ENCODE measurements at places on chromosomes 11 and 22.

DNA sequence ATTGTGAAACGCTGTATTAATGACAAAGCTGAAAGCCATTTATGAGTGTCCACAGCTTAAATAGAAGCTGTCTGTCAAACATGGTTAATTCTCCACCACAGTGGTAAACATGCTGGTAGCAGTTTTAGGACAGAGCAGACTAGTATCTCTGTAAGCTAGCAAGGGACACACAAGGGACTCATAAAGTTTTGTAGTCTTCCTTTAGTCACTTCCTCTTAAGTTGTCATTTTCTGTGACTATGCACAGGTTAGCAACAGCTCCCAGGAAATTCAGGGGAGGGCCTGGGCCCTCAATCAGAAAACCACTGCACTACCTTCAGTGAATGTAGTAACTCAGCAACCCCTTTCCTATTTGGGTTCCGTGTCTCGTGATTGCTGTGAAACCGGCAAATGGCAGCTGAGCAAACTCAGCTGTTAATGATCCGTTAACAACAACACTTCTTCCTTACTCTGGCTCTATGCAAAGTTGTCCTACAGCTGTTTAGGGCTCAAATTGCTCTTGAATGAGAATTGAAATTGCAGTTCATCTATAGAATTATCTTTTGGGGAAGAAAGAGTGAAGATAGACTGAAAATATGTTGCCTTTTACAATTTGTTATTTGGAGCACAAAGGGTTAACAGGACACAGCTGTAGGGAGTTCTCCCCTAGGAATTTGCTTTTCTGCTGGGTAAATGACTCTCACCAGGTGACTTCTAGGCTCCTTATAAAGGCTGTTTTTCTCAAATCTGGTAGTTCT is at the start of gene MMP26:
Gene MMP26, plus strand, starts transcription at position 731 of the 736 bp plus-strand sequence.
- no peak for DNase-seq

DNA sequence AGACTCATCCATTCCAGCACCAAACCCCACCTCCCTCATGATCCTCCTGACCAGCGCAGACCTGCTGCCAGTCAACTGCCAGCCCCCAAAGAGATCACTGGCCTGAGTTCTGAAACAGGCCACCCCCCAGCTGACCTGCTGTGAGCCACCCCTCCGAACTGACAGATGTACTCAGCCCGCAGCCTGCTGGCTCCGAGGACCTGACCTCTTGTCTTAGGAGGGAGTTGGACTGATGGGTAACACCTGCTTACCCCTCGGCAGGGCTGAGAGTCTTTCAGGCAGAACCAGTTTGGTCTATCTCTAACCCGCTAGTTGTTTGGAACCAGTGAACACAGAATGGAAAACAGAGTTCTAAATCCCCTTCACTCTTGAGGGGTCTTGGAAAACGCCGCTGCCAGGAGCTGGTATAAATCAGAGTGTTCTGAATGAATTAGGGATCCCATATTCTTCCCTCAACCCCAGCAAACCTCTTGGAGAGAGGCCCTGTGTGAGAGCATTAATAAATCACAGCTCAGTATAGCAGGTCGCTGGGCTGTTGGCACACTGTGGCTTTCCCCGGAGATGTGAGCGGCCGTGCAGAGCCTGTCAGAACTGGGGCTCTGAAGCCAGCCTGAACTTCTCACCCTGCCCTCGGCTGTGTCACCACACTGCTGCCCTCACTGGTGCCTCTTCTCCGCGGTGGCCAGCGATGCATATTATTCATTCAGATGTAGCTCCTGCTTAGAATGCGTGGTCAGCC is 165.1 kb upstream of the NCAM1 start:
- no peak for DNase-seq

GRCh38 chr11:111986589-111986988 is 38.6 kb upstream of the DLAT start:
- DNase-seq, result no peak

- no peak for DNase-seq
These were observed 3.1 kb downstream of the ACY3 start for GRCh38 chr11:67647471-67647870.

- DNase-seq, result no peak
These were observed 26.8 kb downstream of the GAB2 start for GRCh38 chr11:78390809-78391208.

- peak; percentile 72 for DNase-seq
These were observed 2.9 kb upstream of the ARFGAP2 start for GRCh38 chr11:47179655-47179991.

DNA sequence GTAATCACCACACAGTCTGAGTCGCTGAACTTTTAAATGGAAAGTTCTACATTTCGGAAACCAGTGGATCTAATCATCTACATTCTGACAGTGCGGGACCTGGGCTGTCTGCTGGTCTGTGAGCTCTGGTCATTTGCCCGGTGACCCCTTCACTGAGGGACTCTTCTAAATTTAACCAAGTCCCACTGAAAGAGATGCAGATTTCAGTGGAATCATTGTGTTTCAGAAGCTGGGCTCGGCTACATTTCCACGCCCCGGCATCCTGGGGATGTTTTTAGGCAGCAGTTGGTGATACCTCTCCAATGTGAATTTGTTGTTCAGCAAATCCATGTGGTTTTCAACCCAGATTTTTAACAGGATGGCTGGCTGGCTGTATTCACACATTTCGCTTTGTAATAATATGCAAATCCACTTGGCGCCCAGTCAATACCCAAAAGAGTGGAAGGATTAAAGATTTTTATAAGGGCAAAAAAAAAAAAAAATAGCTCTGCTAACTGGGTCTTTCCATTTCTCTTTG is 145.5 kb upstream of the RASSF10 start:
- no peak for DNase-seq

GRCh38 chr11:16184588-16184987 is 171.8 kb downstream of the SOX6 start:
- no peak for DNase-seq

GRCh38 chr11:20114588-20114987 is 45.7 kb downstream of the DBX1 start:
- DNase-seq, result no peak

GRCh38 chr11:89458716-89459115 is 32.5 kb downstream of the NOX4 start:
- no peak for DNase-seq

DNA sequence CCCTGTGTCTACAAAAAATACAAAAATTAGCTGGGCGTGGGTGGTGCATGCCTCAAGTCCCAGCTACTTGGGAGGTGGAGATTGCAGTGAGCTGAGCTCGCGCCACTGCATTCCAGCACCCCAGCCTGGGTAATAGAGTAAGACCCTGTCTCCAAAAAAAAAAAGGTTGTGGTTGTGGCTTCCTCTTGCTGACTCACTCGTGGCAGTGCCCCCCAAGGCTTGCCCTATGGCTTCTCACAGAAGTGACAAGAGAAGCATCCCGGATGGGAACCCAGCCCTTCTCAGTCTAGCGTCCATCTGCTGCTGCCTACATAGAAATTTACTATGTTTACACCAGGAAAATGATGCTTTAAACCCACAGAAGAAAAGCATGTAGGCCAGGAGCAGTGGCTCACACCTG is 68.5 kb upstream of the PITPNB start:
- no peak for DNase-seq

- DNase-seq, result no peak
These were observed 14.8 kb upstream of the FAM168A start for GRCh38 chr11:73612601-73613140.

- DNase-seq, result no peak
These were observed 27.2 kb upstream of the KIRREL3 start for GRCh38 chr11:127027789-127028188.

DNA sequence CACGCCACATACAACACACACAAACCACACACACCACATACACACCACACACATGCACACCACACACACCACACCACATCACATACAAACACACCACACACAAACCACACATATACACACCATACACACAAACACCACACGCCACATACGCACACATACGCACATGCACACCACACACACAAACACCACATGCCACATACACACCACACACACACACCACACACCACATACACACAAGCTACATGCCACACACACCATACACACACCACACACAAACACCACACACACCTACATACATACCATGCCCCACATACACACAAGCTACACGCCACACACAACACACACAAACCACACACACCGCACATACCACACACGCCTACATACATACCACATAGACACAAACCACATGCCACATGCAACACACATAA is 15.7 kb upstream of the TH start:
- no peak for DNase-seq

- DNase-seq, result no peak
These were observed 1.8 kb downstream of the MS4A4A start for GRCh38 chr11:60282286-60282685.

DNA sequence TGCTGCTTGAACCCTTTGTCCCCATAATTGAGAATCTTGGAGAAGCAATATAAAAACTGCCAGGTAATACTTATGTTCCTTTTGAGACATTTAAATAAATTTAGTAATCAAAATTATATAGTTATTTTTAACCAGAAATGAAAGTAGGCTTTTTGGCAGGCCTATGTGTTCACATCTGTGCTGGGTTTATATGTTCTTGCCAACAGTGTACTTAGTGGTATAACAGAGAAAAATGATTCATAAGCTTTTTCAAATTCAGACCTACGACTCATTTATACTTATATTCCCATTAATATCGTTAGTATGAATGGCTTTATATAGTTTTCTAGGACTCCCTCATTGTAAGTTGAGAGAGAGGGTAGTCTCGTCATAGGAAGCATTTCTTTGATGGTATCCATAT is 79.0 kb downstream of the DDX10 start:
- peak; percentile 15 for DNase-seq

DNA sequence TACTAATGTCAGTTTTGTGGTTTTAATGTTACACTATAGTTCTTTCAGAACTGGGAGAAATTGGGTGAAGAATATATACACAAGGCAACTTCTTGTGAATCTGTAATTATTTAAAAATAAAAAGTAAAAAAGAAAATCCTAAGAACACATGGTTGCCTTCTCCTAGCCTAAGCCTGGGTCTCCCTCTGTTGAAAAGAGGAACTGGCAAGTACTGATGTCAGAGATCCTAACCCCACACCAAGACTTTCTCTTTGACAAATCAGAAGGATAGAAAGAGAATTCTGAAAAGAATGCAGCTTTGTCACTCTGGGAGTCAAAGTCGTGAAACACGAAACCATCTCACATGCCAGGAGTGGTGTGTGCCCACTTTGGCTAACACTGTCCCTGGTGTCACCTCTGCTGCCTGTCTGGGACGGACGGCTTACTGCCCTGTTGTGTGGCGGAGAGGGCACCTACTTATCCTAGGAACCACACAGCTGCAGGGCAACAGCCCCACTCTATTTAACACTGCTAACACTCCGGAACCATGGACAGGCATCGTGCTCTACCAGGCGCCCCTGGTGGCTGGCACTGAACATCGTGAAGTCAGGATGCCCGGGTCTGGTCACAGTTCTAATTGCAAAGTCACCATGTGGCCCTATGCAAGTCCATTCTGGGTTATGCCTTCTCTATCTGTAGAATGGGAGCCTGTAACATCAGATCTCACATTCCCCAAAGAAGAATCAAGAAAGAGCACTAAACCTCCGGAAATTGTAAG is 108.7 kb upstream of the CD82 start:
- no peak for DNase-seq

DNA sequence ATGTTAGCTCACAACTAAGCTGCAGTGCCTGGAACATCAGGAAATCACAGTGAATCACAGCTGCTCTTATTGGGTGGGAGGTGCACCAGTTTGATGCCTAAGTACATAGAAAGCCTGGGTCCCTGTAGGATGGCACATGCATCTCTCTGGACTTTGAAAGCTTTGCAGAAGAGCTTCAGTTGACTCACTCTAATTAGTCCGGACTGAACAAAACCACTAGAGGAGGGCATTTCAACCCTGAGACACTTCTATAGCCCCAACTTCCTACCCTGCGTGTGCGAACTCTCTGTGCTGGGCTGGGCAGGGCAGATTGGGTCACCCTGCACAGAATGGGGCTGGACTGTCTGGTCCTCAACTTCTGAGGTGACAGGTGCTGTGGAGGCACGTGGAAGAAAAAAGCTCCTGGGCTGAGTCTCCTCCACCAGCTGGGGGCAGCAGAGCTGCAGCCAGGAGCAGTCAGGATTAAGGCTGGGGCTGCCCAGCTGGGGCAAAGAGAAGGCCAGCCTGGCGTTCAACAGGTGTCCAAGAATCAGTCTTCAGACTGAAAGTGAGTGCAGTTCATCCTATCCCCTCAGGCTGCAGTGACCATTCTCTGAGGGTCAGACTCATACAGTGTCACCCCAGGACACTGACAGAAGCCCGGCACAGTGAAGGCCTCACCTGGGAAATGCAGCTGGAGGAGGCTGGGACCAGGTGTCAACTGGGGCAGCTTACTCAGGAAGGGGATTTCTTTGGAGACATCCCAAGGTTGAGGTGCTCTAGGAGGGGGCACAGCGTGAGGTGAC is 22.1 kb downstream of the GGTLC2 start:
- DNase-seq, result peak; percentile 23

DNA sequence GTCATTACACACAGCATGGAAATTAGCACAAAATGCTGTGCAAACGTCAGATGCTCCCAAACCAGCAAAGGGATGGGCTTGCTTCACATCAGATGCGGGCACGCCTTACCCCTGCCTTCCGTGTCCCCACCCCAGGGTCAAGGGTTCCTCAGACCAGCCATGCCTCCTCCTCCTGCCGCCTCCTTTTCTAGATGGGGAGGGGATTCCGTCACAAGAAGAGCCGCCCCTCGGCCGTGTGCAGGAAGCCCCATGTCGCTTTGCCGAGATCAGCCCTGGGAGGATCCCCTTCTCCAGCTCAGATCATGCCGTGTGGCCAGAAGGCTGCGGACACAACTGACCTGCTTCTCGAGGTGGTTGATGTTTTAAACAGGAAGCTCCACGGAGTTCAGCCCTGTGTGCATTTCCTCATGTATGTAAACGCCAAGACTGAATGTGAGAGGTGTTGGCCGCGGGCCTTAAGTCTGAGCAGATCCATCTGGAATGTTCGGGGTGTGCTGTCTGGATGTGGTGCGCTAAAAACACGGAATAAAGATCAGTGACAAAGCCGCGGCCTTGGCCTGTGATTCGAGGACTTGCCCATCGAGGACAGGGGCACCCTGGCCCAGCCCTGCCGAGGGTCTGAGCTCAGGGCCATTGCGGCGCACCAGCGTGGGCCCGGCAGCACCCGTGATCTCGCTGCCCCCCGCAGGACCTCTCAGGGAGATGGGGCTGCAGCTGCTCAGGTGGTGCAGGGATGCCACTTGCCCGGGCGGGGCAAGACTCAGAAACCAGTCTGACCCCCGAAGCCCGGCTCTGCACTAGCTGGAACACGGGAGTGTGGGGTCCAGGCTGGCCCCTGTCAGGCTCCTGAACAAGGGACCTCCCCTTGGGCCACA is 412.9 kb downstream of the TBC1D22A start:
- no peak for DNase-seq

DNA sequence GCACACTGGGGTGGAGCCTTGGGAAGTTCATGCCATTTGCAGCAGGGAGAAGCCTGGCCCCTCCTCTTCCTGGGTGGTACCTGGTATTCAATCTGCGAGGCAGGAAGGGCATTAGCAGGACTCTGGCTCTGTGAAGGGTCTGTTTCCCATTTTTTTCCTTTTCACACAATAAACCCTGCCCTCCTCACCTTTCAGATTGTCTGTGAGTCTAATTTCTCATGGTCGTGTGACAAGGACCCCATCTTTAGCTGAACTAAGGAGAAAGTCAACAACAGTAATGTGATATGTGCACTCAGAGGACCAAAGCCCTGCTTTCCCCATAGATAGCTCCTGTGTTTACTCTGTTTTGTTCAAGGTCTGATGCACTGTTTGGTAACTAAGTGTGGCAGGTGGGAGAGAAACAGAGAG is 26.6 kb upstream of the CASP4 start:
- DNase-seq, result no peak
